ENCODE measurements at places on chromosomes 16 and 17.

DNA sequence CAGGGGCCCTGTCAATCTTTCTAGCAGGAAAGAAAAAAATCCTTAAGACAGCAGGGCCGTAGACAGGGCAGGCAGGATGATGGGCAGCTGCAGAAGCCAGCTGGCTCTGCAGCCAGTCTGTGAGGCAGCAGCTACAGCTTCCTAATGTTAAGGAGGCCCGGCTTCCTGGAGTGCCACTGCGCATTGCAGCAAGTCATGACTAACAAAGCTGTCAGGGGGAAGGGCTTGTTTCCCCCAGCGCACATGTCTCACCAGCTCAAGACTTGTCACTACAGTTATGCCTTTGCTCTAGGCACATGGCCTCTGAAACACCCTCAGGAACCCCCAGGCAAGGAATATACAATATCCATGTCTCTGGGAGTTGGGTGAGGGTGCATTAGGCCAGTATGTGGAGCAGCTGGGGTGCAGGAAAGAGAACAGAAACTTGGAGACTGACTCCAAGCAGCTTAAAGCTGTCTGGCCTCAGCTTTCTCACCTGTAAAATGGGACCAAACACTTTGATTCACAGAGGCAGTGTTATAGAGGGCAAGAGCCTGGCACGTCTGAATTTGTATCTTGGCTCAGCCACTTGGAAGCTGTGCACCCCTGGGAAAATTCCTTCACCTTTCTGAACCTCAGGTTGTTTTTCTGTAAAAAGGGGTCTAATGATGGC is 220.0 kb downstream of the HAPSTR1 start:
- no peak for DNase-seq

- DNase-seq: no peak
Measured at GRCh38 chr17:61783556-61784304, 79.6 kb downstream of the BRIP1 start.

GRCh38 chr16:86167061-86167460 is 268.1 kb downstream of the IRF8 start:
- no peak for DNase-seq

DNA sequence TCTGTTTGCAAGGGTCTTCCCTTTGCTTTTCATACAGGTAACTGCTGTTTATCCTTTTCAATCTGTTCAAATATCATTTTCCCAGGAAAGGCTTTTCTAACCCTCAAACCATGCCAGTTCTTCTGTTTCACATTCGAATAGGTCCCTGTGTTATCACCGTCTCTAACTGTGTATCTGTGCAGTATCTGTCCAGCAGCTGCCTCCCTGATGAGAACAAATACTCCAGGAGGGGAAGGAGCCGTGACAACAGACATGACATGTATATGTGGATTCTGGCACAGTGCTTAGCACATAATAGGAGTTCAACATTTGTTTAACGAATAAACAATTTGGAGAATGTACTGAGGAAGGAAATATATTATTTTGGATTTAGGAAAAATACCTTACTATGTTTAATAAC is 95.7 kb downstream of the STX8 start:
- no peak for DNase-seq

- DNase-seq: no peak
Measured at GRCh38 chr17:82434216-82434565, 15.8 kb upstream of the OGFOD3 start.

DNA sequence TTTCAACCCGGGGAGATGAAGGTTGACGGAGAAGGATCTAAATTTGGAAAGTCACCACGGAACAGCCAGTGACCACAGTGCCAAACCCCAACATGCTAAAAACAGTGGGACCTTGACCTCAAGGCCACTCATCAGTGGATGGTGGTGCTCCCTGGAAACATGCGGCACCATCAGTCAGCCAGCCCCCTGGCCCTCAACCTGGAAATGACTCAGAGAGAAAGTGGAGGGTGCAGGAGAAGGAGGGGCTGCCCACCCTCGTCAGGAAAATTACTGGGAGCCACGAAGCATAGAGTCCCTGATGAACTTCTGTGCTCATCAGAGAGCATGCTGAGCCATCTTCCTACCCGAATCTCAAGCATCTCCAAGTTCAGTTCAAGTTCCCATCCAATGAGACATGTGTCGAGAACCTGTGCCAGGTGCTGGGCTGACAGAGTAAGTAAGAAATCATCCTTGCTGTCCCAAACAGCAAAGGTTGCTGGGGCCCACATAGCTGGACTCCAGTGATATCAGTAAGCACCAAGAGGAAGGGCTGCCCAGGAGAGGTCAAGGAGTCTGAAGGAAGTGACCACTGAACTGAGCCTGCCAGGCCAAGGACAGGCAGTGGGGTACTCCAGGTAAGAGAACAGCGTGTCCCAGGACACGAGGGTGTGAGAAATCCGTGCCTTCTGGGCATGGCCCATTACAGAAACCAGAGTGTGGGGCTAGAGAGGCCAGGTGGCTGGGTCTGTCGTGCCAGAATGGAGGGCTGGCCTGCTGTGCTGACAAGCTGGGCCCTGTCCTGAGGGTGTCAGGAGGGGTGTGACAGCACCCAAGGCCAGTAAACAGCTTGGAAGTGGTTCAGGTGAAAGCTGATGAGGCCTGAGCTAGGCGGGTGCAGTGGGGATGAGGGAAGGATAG is 5.2 kb downstream of the PECAM1 start:
- no peak for DNase-seq

DNA sequence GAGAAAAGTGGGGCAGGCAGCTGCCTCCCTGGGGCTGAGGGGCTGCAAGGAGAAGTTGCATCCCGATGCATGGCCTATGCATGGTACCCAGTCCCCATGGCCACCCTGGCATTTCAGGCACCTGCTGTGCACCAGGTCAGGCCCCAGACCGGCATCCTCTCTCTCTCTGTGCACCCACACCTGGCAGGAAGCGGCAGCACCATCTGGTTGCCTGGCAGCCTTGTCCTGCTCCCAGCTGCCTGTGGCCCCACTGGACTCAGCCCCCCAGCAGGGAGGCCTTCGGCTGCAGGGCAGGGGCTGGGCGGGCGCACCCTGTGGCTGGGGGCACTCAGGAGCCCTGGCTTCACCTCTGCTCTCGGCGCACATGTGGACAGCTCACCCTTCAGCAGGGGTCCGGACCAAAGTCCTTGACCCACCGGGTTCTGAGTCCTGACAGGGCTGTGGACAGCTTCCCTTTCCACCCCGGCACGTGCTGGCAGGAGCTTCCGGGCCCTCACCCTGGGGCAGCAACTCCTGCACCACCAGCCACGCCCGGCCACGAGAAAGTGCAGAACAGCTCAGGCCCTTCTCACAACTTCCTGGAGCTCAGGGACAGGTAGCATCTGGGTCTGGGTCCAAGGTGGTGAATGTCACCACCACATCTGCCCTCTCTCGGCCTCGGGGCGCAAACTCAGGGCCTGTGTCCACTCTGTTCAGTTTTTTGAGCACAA is 36.7 kb downstream of the CTU2 start:
- no peak for DNase-seq

DNA sequence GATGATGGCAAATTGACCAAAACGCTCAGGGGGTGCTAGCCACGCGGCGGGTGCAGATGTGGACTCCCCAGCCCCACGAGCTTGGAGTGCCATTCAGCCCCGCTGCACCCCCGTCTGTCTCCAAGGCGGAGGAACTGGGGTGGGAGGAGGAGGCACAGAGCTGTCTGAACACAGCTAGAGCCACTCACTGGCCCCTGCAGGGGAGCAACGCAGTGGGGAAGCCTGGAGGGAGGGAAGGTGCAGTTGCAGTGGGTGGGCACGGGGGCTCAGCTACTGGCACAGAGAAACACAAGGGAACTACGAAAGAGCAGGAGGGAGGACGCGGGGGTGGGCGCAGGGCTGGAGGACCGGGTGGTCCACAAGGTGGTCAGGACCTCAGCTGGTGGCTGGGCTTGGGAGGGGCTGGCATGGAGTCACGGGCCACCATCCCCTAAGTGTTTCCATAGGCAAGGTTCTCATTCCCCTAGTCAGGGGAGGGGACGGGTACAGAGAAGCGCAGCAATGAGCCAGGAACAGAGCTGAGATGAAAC is 46.3 kb upstream of the CDR2 start:
- no peak for DNase-seq

- no peak for DNase-seq
Measured at GRCh38 chr17:67165201-67165600, 79.8 kb downstream of the HELZ start.

DNA sequence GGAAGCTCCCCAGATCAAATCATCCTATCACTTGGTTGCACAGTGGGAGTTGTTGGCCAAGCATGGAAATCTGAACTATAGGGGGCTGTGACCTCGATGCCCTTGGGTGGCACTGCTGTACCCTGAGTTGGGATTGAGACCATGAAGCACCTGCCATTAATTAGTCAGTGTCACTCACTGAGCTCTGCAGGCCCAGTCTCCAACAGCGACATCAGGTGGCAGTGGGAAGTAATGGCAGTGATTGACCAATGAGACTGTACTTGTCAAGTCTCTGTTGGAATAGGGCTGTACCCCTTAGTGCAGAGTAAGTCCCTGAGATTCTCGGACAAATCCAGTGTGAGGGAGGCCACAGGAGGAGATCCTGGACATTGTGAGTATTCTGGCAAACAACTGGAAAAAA is 118.0 kb upstream of the RPL38 start:
- DNase-seq: no peak

GRCh38 chr17:18019838-18020154 is 19.2 kb downstream of the ATPAF2 start:
- DNase-seq: no peak

- DNase-seq: no peak
Measured at GRCh38 chr16:82345318-82345717, 175.3 kb upstream of the MPHOSPH6 start.

GRCh38 chr17:74196541-74197317 is 6.7 kb upstream of the RPL38 start:
- no peak for DNase-seq

- peak; percentile 20 for DNase-seq
Measured at GRCh38 chr16:17437127-17437720, 33.5 kb downstream of the XYLT1 start.

DNA sequence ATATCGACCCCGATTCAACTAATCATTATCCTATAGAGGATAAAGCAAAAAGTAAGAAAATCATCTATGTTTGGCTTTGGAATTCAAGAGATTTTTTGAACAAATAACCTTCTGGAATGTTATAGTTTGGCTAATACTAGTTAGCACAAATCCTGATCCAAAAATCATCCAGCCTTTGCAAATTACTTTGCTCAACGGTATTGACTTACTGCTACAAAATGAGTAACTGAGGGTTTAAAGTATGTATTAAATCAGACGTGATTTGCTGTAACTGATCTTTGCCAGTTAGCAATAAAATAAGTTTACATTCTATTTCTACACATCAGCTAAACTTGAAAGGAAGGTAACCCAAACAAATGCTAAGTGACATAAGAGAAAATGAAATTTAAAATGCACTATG is 6.5 kb downstream of the MED13 start:
- no peak for DNase-seq

GRCh38 chr17:7496470-7497183 is 12.5 kb downstream of the POLR2A start:
- DNase-seq: no peak

DNA sequence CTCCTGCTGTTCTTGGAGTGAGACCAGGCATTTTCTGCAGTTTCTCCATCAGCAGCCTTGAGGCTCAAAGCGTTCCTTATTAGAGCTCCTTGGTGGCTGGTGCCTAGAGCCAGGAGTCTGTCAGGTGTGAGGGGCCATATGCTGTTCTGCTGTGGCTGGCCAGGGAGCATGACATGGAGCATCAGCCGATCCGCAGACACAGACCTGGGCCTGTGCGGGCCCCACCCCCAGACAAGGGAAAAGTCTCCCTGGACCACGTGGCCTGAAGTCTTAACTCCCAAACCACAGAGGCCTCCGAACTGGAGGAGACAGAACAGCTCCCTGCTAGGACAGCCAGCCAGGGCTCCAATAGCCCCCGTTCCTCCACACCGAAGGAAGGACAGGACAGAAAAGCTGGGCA is 162.7 kb upstream of the CIBAR2 start:
- DNase-seq: peak; percentile 65

- no peak for DNase-seq
Measured at GRCh38 chr17:34991606-34992005, 11.3 kb downstream of the LIG3 start.

DNA sequence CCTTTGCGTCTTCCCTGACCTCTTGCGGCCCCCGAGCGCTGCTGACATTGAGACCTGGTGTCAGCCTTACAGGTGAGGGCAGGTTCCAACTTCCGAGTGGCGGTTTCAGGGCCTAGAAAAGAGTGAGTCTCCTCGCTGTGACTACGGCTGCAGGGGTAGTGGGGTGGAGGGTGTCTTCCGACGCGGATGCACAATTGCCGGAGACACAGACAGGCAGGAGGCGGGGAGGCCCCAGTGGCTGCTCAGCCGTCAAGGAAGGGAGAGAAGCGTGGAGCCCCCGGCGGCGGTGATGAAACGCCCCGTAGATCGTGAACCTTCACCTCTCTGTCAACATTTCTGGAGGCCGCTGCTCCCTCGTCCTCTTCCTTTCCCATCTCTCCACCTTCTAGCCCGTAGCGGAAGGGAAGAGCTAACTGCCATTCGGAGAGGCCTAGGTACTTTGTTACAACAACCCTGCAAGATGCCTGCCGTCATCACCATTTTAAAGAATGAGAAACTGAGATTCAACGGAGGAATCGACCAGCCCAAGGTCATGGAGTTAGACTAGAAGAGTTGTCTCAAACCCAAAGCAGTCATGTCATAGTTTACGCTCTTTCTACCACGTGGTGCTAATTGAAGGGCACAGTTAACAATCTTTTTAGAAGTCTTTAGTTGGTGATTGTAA is 485 bp downstream of the DNAJA3 start:
- no peak for DNase-seq

GRCh38 chr17:74096456-74096855 is 107.0 kb upstream of the RPL38 start:
- DNase-seq: no peak

DNA sequence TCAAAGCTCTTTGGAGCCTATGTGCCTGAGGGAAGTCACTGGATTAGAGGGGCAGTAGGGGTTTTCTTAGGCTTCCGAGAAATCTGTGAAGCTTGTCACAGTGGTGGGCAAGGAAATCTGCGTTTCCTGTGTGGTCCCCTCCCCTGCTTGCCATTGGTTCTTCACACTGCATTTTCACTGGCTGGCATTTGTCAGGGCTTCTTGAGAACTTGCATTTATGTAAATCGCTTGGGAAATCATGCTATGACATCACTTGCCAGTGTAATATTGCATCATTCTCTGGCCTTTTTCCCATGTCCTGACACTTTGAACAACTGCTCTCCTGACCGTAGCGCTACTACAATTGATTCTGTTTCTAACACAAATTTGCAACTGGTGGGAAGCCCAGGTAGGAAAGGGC is 1.8 kb downstream of the CACNG3 start:
- no peak for DNase-seq
